ENCODE measurements at places on chromosomes 4 and X.
A peak's percentile ranks its signal among the peaks of the same experiment; 100 is the strongest.

DNA sequence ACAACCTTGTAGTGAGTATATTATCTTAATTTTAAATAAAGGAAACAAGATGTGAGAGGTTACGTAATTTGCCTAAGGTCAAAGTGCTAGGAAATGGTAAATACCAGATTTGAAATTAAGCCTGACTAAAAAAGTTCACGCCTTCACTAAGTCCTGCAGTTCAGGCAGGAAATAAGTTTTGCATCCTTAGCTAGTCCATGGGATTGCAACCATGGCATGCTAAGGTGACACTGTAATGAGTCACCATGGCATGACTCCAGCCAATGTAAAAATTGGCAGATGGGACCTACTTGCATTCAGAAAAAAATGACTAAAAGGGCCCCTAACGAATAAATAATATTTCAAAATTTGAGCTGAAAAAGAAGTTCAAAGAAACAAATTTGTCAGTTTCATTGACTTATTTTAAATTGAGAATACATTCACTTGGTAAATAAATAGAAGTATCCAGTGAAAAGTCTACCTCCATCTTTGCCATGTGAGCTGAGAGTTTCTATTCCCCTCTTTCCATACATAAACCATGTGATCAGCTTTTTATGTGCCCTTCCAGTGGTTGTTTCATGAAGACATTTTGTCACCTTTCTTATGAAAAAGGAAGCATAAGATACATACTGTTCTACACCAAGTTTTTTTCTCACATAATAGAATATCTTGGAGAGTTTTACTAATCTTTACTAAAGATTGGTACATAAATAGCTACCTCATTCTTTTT is 72.4 kb downstream of the ANKRD50 start:
- DNase-seq: no peak

GRCh38 chr4:83852085-83852451 is 316.2 kb downstream of the GPAT3 start:
- DNase-seq: no peak

DNA sequence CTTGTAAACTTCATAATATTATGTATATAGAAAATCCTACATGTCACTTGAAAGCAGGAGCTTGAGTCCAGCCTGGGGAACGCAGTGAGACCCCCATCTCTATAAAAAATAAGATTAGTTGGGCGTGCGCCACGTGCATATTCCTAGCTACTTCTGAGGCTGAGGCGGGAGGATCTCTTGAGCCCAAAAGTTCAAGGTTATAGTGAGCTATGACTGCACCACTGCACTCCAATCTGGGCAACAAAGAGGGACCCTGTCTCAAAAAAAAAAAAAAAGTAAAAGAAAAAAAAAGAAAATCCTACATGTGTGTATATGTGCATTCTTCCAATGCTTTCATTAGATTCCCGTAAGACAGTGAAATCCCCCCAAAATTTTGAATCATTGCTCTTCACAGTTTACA is 1.7 kb downstream of the SEC31A start:
- DNase-seq: no peak

DNA sequence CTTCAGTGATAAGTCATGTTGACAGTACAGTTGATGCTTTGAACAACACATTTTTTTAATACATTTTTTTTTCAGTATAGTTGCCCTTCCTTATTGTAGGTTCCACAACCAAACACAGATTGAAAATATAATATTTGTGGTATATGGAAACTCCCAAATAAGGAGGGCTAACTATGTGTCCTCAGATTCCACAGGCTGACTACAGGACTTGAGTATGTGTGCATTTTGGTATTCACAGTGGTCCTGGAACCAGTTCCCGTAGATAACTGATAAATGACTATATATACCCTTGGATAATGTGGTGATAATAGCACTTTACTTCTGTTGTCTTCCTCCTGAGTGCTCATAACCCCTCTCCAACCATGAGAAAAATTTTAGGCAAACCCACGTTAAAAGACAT is 111.6 kb upstream of the NUDT6 start:
- DNase-seq: no peak

DNA sequence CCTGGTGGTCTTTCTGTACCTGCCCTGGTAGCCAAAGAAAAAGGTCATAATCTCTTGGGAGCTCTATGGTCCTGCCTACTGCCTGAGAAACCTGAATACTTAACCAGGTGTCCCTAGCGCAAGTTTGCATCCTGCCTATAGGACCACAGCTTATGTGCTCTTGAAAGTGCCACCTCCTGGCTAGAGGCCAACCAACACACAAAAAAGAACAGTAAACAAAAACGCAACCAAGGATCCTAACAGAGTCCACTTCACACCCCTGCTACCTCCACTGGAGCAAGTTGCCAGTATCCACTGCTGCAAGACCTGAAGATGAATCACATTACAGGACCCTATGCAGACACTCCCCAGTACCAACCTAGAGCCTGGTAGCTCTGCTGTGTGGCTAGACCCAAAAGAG is 103.2 kb upstream of the PABPC5 start:
- no peak for DNase-seq

GRCh38 chr4:8099981-8100464 is 58.6 kb downstream of the ABLIM2 start:
- DNase-seq: no peak

- DNase-seq: no peak
Measured at GRCh38 chrX:118655561-118656246, 71.7 kb upstream of the IL13RA1 start.

DNA sequence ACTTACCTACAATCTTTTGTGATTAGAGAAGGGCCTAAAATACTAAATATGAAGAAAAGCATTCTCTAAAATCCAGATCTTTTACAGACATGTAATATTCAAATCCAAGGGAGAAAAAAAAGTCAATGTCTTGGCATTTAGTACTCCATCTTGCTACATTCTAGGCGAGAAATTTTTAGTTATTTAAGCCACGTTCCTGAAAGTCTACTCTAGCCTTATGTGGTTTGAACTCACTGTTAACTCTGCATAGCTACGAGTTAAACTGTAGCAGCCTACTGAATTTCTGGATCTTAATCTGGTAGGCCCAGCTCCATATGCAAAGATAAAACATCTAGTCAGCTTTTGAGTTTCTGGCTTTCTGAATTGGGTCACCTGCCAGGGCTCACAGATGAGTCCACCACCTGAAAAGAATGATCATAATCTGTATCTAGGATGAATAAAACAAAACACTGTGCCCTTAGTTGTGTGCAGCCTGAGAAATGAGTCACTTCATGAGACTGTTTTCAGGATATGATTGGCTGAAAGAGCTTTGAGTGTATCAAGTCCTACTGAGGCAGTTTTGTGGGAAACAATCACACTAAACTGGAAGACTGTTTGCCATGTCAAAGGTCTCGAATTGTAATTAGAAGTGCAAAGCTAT is 3.2 kb upstream of the NEK1 start:
- DNase-seq: no peak

- peak; percentile 2 for DNase-seq
Measured at GRCh38 chr4:83961575-83961974, 425.7 kb downstream of the GPAT3 start.

DNA sequence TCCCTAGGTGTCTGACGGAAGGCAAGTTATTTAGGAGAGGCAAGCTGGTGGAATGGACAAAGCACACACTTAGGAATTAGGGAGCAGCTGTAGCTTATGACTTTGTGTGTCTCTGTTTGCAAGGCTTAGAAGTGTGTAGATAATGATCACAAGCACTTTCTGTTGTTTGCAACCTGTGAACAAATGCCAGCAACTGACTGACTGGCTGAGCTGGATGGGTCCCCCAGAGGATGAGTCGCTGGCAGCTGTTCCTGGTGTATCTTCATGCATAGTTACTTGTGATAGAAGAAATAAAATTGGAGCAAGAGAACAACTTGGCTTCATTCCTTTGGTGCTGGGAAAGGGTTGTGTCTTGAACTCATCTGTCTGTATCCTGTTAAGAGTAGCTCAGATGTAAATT is 64.2 kb upstream of the BEND4 start:
- DNase-seq: no peak

- DNase-seq: peak; percentile 64
Measured at GRCh38 chrX:74349387-74349786, 45.4 kb downstream of the ZCCHC13 start.

DNA sequence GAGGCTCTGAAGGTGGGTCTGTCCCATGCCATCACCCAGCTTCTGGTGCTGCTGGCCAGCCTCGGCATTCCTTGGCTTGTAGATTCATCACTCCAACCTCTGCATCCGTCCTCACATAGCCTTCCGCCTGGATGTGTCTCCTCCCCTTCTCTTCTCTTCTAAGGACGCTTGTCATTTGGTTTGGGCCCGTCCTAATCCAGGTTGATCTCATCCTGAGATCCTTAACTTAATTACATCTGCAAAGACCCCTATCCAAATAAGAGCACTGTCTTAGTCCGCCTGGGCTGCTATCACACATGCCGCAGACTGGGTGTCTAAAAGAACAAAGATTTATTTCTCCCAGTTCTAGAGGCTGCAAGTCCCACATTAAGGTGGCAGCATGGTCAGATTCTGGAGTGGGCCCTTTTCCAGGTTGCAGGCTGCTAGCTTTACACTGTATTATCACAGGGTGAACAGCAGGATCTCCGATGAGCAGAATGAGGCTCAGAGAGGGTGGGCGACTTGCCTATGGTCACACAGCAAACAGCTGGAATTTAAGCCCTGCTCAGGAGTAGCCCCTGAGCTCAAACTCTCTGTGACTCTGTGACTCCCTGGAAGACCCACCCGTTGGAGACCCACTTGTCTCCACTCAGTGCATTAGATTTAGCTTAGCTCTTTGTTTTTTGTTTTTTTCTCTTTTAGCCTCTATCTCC is 113.1 kb downstream of the STK32B start:
- DNase-seq: no peak

GRCh38 chr4:110294165-110294564 is 95.8 kb upstream of the ELOVL6 start:
- DNase-seq: no peak

DNA sequence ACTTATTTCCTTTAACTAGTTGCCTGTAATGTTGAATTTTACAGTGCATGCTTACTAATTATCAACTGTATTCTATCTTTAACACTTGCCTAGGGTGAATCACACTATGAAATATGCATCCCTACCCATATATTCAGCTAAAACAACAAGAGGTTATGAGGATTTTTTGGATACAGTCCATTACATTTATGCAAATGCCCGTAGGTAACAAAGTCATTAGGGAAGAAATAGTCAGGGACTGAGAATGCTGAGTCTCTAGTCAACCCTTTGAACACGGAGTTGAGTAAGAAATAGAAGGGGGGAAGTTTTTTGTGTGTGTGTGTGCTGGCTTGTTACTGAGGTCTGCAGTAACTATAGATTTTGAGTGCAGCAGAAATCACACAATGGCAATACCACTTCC is 26.1 kb upstream of the CBLL2 start:
- DNase-seq: no peak

- no peak for DNase-seq
Measured at GRCh38 chr4:185682236-185682635, 129.8 kb downstream of the SORBS2 start.

GRCh38 chr4:6917461-6918271 is 8.0 kb downstream of the TBC1D14 start:
- peak; percentile 85 for DNase-seq

GRCh38 chr4:17313194-17313593 is 198.7 kb downstream of the QDPR start:
- no peak for DNase-seq

DNA sequence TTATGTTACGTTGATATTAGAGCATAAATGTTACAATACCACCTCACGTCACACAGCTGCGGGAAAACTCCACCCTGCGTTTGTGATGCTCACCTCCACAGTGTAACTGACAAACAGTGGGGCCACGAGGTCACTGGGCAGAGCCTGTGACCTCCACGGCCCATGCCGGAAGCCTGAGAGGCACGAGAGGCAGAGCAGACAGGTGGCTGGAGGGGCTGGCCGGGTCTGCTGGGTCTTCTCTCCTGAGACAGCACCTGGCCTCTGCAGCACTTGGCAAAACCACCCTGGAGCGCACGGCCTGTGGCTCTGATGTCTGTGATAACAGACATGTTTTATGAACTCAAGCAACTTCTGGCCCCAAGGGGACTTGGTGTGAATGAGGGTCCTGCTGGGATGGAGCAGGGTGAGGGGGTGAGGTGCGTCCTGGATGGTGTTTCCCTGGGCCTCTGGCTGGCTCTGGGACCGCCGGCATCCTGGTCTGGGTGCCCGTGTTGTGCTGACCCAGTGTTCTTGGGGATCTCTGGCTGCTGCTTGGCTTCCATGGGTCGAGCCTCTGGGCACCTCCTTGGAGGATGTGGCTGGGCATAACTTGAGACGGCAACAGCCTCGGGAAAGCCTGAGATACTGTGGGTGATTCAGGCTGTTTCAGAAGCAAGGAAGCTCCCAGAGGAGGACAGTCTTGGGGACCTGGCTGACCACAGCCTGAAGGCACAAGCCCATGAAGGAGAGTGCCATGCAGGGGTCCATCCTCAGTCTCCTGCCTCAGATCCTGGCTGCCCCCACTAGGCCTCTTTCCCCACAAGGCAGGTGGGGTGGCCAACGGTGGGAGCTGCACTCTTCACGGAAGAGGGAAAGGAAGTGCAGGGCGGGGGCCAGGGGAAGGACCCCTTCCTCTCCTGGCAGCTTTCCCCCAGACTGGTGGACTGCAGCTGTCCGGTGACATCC is 19.7 kb downstream of the RNF212 start:
- DNase-seq: no peak

DNA sequence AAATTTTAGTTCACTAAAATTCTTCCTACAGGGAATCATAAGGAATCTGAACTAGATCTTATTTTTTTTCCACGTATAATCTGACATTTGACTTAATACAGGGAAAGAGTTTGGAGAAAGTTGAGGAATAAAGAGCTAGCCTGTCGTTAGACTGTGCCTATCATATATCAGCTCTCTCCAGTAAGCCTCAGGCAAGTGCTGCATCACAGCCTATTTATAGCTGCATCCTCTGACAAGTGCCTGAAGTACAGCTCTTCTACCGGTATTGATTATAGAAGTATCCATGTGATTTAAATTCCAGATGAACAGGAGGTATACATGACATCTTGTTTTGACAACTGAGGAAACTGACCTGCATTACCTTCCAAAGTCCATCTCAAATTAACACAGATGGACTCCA is 248.9 kb downstream of the TLL1 start:
- DNase-seq: no peak

- no peak for DNase-seq
Measured at GRCh38 chrX:41868392-41868977, 54.9 kb downstream of the CASK start.

DNA sequence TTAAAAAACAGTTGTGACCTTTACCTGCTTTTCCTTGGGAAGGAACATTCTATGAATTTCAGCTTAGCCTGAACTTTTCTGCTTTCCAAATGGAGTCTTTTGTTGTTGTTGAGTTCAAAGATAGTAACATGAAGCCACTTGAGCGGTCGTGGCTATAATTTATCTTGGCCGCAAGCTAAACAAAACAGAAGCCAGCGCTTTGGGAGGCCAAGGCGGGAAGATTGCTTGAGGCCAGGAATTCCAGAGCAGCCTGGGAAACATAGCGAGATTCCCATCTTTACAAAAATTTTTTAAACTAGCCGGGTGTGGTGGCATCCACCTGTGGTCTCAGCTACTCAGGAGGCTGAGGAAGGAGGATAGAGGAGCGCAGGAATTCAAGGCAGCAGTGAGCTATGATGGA is 29.9 kb downstream of the TKTL1 start:
- no peak for DNase-seq

DNA sequence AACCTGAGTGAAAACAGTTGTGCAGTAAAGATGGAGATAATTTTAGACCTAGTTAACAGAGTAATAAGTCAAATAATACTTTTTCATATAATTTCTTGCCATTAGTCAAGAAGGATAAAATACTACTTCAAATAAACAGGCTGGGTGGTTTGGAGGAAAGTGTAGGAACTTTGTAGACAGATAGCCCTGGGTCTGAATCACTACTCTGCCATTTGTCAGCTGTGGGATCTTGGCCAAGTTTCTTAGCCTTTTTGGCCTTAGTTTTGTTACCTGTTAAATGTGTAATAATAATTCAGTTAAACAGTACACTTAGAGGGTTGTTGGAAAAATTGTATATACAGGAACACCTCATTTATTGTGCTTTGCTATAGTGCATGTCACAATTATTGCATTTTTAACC is 163.7 kb downstream of the NPNT start:
- no peak for DNase-seq

All from SW480 (cell line).